ENCODE measurements at places on chromosomes 2 and 18.

DNA sequence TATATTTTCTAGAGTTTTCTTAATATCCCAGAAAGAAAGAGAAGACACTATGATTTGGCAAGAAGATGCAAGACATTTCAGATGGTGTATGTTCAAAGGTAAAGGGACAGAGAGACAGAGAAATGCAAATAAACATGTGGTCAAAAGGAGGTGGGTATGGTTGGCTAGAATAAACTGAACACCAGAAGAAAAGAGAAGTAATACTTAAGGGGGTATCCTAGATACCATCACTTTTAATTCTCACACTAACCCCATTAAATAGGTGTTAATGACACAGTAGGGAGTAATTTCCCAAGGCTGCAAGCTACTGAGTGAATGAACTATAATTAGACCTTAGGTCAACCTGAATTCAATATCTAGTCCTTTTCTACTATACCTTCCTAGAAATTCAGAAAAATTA, 111.2 kb upstream of the CD226 start:
- DNase-seq: no peak

DNA sequence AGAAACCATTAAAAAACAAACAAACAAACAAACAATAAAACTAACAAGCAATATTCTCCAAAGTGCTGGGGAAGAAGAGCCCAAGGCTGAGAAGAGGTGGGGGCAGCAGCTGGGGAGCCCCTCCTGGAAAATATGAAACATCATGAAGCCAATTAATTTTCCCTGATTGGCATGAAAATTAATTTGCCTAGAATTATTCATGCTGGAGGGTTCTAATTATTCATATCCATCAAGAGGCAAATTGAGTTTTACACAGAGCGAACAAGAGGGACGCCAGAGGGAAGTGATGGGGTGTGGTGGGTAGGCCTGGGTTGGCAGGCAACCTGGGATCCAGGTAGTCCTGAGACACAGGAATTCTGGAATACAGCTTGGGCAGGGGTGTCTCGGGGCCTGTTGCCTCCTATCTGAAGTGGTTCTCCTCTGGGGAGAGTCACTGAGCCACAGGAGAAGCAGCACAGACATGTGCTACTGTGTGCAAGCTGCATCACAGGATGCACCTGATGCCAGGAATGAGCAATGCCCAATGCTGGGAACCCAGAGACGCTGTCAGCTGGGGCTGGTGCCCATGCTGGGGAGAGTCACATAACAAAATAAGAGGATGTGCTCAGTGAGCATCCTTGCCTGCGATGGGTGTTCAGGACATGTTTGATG, 100.5 kb downstream of the TEX51 start:
- no peak for DNase-seq

DNA sequence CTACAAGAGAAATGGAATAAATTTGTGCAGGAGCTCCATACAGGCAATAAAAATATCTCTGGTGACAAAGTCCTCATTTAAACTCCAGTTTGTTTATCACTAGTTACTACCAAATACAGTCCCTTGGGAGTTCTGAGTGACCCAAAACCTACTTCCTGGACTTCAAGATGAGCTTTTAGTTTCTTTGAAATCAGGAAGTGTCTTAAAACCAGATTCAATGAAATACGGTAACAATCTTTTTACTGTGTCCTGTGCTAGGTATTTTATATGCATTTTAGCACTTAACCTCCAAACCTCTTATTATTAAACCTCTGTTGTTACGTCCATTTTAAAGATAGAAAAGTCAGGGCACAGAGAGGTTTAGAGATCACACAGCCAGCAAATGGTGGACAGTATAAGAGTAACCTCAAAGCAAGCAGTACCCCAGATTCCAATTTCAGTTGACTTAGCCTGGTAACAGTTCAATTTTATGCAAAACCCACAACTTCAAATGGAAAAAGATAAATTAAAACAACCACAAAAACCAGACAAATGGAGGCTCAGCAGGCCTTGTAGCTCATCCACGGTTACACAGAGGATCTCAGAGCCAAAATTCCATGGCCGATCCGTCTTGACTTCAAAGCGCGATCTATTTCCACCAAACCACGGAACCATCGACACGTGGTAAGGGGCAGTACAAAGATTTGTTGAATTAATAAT, 1.3 kb upstream of the KCMF1 start:
- no peak for DNase-seq

DNA sequence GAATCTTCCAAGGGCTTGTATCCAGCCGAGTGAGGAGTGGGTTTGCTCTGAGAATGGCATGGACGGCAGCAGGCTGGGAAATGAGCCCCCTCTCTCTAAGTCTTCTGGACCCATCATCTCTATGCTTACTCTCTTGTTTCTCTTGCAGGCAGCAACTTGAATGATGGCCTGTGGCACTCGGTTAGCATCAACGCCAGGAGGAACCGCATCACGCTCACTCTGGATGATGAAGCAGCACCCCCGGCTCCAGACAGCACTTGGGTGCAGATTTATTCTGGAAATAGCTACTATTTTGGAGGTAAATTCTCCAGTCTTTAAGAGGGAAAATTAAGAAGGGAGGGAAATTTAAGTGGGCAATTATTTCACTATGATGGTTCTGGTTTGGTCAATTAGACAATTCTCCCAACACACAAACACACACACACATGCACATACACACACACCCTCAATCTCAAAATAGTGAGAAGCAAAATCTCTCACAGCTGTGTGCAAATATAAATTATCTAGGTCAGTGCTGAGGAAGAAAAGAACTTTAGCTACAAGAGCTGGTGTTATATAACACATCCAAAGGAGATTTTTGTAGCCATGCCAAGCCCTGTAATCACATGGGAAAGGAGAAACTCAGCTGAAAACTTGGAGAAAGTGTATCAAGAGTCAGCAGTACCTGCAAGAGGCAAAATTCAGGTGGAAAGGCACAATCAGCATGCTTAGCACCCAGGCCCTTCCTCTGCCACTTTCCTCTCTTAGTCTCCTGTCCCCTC, 499.2 kb downstream of the CNTNAP5 start:
- no peak for DNase-seq

- no peak for DNase-seq
Observed at GRCh38 chr2:232652505-232652851, 19.1 kb downstream of the EFHD1 start.

- no peak for DNase-seq
Observed at GRCh38 chr2:48454504-48454903, 75.5 kb upstream of the STON1 start.
